Activated T-cell treated with anti-CD3 and anti-CD28 coated beads, Interleukin-2, amount 50 U/mL, for 4 hours (primary cell): ENCODE measurements at places on chromosomes 12 and 14.

DNA sequence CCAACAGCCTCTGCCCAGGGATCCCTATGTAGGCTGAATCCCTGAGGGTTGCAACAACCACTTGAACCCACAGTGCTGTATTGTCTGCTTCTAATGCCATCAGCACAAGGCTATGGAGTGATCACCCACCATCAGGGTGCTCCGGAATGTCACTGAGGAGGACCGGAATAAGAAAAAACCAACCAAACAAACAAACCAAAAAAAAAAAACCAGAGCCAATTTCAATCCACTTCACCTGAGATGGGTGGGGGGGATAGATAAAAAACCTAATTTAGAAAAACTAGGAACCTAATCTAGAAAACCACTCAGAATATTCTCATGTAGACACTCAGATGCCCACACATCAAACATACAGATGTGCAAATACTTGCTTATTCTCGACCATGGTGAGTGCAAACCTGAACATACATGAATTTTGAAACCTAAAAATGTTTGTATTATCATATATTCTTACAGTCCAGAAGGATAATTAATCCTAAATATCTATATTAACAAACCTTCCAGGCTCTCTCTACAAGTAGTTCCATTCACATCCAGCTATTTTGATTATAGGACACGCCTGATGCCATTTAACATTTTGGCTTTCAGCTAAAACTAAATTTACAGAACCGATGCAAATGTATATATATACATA, 3.7 kb downstream of the TBX5 start:
- no peak for DNase-seq

- no peak for DNase-seq
These were observed 412.0 kb upstream of the ATP2B1 start for GRCh38 chr12:90120627-90121026.

DNA sequence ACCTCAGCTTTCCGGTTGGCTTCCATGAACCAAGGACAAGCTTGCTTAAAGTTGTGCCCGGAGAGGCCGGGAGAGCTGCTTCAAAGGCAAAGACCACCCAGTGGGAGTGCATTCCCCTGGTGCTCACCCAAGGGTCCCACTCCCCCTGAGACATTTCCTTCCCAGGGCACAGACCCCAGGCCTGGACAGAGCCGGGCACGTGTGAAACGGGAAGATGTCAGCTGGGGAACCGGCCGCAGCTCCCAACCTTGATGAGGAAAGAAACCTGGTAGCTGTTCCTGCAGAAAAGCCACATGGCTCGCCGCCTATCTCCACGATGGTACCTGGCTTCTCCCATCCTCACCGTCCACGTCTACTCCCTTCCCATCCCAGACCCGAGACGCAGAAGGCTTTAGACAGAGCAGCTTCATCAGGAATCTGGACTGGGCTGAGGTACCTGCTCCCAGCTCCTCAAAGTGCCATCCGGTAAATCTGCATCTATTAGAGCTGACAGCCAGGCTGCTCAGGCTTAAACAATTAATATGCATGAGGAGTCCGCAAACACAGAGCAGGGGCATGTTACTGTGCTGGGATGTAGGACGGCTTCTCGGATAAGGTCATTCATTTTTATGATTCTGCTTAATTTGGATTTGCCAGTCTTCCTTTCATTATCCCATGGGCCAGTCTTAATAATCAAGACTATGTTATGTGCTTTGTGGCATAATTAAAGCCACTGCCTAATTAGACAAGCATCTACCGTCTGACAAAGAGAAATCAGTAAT, 53.1 kb downstream of the GALNT9 start:
- DNase-seq = no peak

GRCh38 chr14:77303417-77304156, 17.1 kb downstream of the POMT2 start:
- DNase-seq = no peak

GRCh38 chr12:40202095-40203059, 22.4 kb upstream of the LRRK2 start:
- DNase-seq = no peak

DNA sequence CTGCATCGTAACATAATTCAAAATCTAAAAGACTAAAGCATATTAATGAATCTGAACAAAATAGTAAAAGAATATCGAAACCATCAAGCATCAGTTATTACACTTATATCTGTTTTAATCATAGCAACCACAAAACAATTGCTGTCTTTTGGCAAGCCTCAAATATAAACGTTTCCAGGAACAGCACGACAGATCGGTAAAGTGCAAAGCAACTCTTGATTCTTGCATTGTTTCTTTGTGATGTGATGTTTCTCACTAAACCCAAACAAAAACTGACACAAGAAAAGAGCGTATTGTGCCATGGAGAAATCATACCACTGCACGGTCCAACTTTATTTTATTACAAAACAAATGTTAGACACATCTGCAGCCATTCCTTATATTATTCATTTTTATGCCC, 9.2 kb upstream of the MYF6 start:
- DNase-seq = no peak

DNA sequence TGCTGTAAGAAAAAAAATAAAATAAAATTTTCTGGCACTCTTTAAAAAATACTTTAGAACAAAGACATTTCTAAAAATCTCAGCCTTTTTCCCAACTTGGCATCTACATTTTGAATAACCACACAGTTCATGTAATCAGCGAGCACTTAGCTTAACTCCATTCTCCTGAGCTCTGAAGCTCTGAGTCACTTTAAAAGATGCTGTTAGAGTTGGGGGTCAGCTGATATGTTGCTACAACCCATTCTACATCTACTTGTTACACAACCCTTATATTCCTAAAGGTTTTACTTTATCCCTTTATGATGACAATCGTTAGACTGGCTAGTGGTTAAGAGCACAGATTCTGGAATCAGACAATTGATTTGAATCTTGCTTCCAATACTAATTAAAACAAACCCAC, 48.3 kb downstream of the SLC41A2 start:
- DNase-seq = no peak

DNA sequence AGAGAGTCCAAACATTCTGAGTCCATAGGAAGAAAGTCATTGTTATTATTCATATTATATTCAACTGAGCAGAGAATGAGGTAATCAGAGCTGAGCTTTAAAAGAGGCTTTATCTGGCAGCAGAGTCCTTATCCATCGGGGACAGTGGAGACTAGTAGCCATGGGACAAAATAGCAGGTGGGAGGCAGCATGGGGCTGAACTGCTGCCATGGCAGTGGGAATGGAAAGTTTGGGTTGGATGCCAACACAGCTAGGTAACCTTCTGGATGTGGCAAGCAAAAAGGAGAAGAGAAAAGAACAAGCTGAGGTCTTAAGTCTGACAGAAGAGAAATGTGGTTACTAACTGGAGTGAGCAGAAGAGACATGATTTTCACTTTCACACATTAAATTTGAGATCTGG, 71.0 kb upstream of the CDKN3 start:
- DNase-seq = no peak

- DNase-seq = no peak
These were observed 728 bp upstream of the STON2 start for GRCh38 chr14:81400852-81401251.

DNA sequence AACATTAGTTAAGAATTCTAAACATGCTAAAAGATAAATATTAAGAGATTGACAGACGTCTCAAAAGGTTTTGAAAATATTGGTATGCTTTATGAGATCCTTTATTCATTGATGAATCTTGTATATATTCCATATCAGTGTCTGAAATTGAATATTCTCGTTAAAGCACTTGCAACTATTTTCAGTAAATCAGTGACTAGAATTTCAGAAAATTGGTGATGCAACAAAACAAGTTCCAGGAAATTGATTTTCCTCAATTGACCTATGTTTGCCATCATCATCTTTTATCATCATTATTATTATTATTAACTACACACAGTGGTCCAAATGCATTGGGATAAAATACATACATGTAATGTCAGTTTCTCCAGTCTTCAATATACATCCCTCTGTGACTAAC, 453.6 kb downstream of the CCER1 start:
- DNase-seq = no peak

DNA sequence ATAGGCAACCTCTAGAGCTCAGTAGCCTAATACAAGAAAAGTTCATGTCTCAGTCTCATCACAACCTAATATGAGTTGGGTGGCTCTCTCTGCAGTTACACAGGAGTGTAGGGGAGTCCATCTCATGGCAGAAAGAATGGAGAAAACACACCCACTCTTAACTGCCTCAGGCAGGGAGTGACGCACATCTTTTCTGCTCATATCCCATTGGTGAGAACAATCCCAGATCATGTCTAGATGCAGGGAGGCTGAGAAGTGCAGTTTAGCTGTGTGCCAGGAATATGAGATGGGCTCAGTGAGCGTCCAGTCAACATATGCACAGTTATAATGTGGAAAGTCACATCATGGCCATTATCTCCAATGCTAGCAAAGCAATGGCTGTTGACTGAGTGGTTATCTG, 59.3 kb upstream of the KCNA5 start:
- no peak for DNase-seq

GRCh38 chr14:40629144-40629543, 977.5 kb upstream of the LRFN5 start:
- DNase-seq = no peak

- no peak for DNase-seq
These were observed 4.2 kb upstream of the DAD1 start for GRCh38 chr14:22593189-22593588.

GRCh38 chr14:32020882-32021281, 56.2 kb upstream of the ARHGAP5 start:
- DNase-seq = no peak

GRCh38 chr12:79828924-79829323, 106.0 kb downstream of the PPP1R12A start:
- no peak for DNase-seq

- DNase-seq = no peak
These were observed 96.6 kb downstream of the APAF1 start for GRCh38 chr12:98741556-98742265.

DNA sequence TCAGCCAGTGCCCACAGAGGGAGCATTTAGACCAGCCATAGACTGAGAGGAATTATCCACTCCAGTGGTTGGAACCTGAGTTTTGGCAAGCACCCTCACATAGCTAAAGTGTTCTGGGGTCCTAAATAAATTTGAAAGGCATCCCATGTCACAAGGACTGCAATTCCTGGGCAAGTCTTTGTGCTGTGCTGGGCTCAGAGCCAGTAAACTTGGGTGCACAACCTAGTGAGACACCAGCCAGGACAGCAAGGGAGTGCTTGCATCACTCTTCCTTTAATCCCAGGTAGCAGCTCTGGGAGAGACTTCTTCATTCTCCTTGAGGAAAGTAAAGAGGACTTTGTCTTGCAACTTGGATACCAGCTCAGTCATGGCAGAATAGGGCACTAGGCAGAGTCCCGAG, 142.0 kb upstream of the FSCB start:
- DNase-seq = no peak

GRCh38 chr12:47882781-47883546, 21.8 kb downstream of the VDR start:
- DNase-seq = no peak

- DNase-seq = no peak
These were observed 10.0 kb downstream of the SRSF5 start for GRCh38 chr14:69776875-69777453.

GRCh38 chr14:60188115-60188514, 22.9 kb upstream of the DHRS7 start:
- no peak for DNase-seq

DNA sequence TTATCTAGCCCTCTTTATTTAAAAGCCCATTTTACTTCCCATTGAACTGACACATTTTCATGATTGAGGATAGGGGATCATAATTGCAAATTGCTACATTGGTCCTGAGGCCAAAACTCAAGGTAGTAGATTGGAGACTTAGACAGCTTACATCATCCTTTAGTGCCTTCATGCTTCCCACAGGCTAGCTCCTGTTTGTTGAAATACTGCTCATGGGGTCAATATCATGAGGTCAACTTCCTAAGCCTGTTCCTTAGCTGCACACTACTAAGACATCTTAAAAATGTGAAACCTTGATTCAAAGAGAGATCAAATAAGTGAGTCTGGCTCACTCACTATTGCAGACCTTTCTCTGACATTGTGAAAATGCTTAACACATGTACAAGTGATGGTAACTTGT, 113.0 kb downstream of the TBC1D30 start:
- no peak for DNase-seq

DNA sequence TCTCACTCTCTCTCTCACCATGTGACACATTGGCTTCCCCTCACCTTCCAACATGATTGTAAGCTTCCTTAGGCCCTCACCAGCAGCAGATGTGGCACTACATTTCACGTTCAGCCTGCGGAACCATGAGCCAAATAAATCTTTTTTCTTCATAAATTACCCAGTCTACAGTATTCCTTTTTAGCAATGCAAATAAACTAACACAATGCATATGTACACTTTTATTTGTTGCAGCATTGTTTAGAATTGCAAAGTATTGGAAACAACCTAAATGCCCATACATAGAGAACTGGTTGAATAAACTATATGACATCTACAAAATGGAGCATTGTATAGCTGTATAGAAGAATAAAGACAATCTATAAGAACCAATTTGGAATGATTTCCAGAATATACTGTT, 487.6 kb downstream of the FUT8 start:
- DNase-seq = no peak

DNA sequence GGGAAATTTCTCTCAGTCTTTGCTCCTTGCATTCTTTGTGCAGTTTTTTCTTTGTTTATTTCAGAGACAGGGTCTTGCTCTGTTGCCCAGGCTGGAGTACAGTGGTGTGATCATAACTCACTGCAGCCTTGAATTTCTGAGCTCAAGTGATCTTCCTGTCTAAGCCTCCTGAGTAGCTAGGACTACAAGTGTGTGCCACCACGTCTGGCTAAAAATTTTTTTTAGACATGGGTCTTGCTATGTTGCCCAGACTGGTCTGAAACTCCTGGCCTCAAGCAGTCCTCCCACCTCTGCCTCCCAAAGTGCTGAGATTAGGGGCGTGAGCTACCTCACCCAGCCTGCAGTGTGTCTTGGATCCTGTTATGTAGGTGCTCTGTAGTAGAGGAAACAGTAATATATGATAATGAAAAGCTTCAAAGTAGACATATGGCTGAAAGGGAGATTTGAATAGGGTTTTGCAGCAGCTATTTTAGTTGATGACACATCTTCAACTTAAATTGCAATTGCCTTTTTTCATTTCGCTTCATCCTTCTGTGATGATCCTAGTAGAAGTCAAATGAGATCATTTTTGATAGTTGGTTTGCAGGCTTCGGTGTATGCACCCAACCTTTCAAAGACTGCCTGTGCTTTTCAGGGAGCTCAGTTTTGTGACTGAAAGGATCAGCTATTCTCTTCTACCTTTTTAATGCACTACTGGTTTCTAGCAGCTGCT, 75.4 kb downstream of the FUT8 start:
- DNase-seq = no peak

- DNase-seq = no peak
These were observed 2.2 kb upstream of the CSAD start for GRCh38 chr12:53182903-53183302.

GRCh38 chr14:73312687-73313086, 75.4 kb downstream of the PAPLN start:
- no peak for DNase-seq

- no peak for DNase-seq
These were observed 108.8 kb downstream of the VEZT start for GRCh38 chr12:95326445-95326844.

GRCh38 chr14:79699206-79699605, 512.1 kb downstream of the DIO2 start:
- DNase-seq = no peak

- no peak for DNase-seq
These were observed 222.7 kb upstream of the SOX5 start for GRCh38 chr12:24172031-24172772.

GRCh38 chr14:61418746-61419145, 97.4 kb downstream of the PRKCH start:
- DNase-seq = no peak

- DNase-seq = no peak
These were observed 2.9 kb downstream of the ACVRL1 start for GRCh38 chr12:51910168-51910567.
